ENCODE measurements at places on chromosomes 11 and 22.

DNA sequence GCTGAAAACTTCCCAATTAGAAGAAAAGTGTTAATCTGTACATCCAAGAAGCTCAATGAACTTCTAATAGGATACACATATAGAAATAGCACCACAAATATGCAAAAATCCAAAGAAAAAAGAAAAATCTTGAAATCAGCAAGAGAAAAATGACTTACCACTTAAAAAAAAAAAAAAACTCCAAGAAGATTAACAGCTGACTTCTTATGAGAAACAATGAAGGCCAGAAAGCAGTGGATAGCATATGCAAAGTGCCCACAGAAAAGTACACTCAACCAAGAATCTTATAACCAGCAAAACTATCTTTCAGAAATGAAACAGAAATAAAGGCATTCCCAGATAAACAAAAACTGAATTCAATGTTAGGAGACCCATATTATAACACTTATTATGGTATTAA is 29.9 kb upstream of the OR5B12 start:
- no peak for DNase-seq

- no peak for DNase-seq
Measured at GRCh38 chr11:120399307-120399706, 63.1 kb downstream of the ARHGEF12 start.

- DNase-seq: no peak
Measured at GRCh38 chr22:40659166-40659565, 20.1 kb upstream of the MCHR1 start.

- no peak for DNase-seq
Measured at GRCh38 chr11:33879375-33879774, 12.5 kb downstream of the LMO2 start.

- DNase-seq: no peak
Measured at GRCh38 chr11:64559351-64560138, 31.5 kb upstream of the SLC22A12 start.

DNA sequence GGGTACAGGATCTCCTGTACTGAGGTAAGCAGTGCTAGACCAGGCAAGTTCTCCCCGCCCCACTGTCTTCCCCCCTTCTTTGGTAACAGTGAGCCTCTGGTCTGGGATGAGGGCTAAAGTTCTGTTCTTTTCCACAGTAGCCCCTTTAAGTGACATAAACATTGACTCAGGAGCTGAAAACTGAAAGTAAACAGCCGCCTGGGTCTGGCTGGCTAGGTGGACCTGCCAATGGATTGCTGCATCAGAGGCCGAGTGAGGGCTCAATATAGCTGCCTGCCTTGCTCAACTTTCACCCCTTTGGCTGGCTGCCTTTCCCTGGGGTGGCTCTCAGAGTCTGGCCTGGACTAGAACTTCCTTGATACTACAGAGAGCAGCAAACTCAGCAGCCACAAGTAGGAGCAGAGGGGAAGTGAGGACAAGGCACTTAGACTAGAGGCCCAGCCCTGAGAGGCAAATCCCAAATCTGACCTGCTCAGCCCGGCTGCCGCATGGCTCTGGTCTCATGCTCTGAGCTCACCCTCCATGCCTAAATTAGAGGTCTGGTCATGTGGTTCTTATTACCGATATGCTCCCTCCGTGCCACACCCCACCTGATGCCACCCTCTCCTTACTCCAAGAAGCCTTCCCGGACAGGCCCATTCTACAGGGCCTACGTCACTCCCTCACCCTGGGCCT is 9.6 kb upstream of the UCP3 start:
- no peak for DNase-seq

- DNase-seq: no peak
Measured at GRCh38 chr11:11010624-11011127, 152.8 kb upstream of the ZBED5 start.

GRCh38 chr11:83174008-83174407 is 17.1 kb downstream of the PCF11 start:
- no peak for DNase-seq

DNA sequence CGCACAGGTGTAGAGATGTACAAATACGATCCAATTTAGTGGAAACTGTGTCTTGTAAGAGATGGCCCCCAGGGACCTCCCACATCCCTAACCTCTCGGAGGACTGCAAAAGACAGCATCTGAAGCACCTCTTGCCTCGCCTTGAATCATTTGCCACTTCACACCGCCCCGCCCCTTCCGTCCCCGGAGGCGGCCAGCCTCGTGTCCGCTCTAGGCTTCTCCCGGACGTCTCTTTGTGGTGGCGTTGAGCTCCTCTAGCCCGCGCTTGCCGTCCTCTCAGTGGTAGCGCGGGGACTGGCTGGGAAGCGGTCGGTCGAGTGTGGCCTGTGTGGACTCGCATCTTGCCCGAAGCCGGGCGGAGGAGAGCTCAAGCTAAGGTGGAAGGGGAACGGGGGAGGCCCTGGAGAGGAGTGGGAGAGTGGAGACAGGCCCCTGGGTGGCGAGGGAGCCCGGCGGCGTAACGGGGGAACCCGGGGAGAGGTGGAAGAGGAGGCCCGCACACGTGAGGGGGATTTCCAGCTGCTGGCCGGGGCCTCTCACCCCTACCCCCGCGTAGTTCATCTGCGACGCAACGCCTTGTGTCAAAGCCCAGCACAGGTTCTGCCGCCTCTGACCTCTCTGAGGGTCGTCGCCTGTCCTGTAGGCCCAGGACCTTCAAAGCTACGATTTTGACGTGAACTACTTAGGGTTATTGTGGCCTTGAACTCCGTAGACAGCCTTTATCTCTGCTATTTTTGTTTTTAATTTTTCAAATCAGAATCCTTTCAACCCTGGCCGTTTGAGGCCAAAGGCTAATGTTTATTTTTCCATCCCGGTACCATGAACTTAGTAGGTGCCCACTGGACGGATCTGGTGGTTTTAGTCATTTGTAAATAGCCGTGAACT is at the start of gene ARL14EP:
TSS of gene ARL14EP (plus strand) at position 279 of the 885 bp plus-strand sequence. CDS start 7,845 bp downstream, outside the sequence.
- peak; percentile 78 for DNase-seq

GRCh38 chr11:85751724-85752123 is 59.2 kb downstream of the SYTL2 start:
- DNase-seq: no peak
